OCI-LY7 (cell line): ENCODE measurements at places on chromosomes 3 and 15.

DNA sequence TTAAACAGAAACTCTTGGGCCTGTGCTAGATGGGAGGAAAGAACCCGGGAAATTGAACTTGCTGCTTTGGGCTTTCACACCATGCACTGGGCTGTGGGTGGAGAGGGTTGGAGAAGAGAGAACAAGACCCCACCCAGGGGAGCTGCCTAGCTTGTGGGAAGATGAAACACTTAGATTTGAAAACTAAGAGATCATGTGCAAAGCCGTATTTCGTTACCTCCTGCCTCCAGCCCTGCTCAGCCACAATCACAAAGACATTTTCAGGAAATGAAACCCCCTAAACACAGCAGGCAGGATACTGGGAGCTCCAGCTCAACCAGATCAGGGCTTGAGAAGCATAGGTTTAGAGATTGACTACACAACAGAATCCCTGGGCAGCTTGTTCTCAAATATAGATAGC, 183.0 kb upstream of the C2CD4B start:
- DNase-seq: no peak

DNA sequence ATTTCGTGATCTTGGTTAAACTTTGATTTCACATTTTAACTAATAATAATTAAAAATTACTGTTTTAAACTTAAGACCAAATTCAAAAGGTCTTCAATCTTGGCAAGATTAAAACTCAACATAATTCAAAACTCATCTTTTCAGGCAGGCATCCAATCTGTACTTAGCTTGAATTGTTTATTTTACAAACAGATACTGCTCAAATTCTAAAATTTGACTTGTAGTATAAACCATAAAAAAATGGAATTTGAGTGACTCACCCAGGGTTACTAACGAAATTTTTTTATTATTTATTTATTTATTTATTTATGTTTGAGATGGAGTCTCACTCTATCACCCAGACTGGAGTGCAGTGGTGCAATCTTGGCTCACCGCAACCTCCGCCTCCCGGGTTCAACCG, 64.4 kb downstream of the GAP43 start:
- DNase-seq: no peak

DNA sequence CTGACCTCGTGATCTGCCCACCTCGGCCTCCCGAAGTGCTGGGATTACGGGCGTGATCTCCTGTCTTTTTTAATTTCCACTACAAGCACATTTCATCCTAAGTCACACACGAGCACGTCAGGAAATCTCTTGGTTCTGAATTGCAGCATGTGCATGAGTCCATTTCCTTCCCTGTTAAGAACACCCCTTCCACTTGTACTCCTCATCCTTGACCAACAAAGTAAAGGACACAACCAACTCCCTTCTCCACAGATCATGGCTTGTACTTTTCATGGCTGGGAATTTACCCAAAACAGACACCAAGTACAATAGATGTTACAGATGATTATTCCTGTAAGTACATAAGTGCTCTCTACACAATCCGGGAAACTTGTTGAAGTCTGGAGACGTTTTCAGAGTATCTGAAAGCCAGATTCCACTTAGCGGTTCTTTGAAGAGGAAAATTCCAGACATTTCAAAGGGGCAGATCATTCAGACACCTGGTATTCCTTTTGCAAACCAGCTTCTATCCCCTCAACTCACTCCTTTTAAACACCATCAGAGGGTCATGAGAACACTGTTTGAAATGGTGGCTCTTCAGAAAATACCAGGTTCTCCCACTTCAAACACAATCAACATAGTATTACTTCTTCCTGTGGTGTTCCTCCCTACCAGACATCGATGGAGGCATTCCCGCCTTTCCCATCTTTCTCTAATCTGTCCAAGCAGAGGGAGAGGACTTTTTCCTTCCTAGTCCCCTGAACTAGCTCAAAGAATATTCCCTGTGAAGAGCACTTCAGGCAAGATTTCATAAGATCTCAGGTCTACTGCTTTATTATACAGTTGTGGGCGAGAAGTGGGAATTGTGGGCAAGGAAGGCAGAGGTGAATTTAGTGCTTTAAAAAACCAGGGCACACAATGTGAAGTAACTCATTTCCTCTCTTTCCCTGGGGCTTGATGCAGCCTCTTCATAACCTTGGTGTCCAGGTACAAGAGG, 80.1 kb upstream of the TSC22D2 start:
- no peak for DNase-seq

- DNase-seq: no peak
Observed at GRCh38 chr3:62712746-62713145, 162.5 kb downstream of the CADPS start.

DNA sequence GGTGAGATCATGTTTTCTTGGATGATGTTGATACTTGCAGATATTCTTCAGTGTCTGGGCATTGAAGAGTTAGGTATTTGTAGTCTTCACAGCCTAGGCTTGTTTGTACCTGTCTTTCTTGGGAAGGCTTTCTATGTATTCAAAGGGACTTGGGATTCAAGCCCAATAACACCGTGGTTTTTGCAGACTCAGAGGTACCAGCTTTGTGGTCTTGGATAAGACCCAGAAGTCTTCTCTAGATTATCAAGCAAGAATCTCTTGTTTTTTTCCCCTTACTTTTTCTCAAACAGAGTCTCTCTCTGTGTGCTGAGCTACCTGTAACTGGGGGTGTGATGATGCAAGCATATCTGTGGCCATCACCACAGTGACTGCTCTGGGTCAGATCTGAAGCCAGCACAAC, 42.7 kb upstream of the CCK start:
- DNase-seq: no peak

DNA sequence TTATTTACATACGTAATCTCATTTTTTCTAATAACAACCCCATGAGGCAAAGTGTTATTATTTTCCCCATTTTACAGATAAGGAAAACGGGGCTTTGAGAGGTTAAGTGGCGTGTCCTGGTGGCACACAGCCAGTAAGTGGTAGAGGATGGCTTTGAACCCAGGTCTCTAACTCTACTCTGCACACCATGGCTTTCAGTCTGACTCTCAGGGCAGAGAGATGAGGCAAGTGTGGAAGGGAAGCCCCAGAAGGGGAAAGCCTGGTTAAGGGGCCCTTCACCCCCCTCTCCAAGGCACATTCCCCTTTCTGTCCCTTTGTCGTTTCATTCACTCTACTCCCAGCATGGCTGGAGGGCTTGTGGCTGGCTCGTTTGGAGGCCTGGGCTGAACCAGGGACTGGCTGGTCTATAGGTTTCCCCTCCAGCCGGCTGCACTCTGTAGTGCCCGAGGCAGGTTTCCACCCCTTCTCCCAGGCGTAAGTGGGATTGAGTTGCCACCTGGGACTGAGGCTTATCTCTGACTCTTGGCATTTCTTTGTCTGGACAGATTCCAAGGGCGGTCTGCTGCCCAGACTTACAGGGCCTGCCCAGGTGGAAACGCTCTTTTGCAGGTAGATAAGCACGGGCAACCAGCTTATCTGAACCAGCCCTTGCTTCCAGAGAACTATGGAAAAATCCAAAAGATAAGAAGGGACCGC, 12.1 kb downstream of the SEMA4B start:
- no peak for DNase-seq

- no peak for DNase-seq
Observed at GRCh38 chr3:117097351-117097750, 387.8 kb downstream of the TUSC7 start.

DNA sequence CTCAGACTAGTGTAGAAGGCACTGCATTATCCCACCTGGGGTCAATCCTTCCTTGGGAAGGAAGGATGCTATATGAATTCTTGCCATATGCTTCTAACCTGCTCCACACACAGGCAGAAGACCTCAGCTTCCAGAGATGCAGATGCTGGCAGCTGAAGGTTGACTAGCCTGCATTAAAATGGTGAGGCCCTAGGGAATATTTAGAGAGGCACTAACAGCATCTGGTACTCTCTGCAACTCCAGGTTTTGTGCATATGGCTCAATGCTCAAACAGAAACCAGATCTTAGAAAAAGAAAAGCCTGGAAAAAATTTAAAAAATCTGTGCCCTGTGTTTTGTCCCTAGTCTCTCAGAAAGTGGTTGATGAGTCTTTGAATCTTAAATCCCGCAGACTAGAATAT, 56.0 kb upstream of the MYRIP start:
- DNase-seq: no peak

DNA sequence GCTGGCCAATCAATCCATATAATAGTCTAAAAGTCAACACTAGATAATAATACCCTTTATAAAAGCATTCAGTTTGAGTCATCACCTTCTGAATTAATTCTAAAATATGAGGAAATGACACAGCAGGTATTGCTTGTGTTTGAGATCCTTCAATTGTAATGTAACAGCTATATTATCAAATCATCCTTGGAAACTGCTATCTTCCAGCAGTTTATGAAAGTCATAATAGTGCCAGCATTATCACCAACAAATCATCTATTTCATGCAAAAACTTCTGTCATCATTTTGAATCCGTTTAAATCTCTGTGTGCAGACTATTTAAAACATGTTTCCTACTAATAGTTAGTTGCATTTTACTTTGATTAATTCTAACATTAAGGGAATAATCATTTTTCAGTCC, 468.7 kb downstream of the CADM2 start:
- no peak for DNase-seq

DNA sequence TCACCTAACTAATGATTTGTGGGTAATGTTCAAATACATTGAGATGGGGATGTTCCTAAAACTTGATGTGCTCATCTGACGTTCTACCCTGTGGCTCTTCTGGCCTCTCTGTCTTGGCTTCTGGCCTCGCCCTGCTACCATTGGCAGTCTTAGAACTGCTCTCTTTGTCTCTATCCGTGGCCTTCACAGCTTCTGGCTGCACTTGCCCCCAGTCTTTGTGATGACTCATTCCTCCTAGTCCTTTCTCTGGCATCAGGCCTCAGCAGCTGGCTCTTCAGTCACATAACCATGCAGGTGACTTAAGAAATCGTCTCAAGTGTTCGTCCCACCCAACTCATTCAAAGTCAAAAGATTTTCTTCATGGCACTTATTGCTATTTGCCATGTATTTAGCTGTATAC, 188.1 kb downstream of the BBX start:
- DNase-seq: no peak

DNA sequence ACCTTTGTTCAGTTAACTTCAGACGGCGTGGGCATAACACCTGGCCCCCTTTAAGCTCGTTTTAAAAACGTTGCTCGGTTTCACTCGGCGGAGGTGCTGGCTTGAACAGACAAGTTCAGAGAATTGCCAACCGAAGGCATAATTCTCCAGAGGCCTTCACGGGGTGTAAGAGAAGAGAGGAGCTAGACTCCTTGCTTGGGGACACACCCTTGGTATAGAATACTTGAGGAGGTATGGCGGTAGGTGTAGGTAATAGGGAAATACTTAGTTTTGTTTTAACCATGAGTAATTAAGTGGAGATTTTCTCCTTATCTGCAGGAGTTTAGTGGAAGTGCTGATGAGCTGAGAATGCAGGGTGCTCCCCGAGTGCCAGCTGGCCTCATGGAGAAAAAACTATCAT, 921 bp downstream of the FBXL2 start:
- DNase-seq: no peak

DNA sequence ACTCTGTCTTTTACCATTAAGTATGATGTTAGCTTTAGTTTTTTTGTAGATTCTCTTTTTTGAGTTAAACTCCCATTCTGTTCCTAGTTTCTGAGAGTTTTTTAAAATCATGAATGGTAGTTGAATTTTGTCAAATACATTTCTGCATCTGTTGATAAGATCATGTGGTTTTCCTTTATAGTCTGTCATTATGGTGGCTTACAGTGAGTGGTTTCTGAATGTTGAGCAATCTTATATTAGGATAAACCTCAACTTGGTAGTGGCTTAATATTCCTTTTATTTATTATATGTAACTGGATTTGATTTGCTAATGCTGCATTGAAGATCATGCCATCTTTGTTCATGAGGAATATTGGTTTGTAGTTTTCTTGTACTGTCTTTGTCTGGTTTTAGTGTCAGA, 34.8 kb downstream of the NEO1 start:
- DNase-seq: no peak

- no peak for DNase-seq
Observed at GRCh38 chr3:189625071-189625470, 6.1 kb upstream of the TP63 start.

GRCh38 chr3:174100744-174101143, 703.2 kb downstream of the NLGN1 start:
- DNase-seq: no peak

GRCh38 chr3:111796566-111796965, 62.5 kb upstream of the PHLDB2 start:
- DNase-seq: no peak

- no peak for DNase-seq
Observed at GRCh38 chr3:127794402-127794801, 27.9 kb downstream of the MGLL start.

GRCh38 chr3:189040656-189041335, 131.0 kb upstream of the TPRG1 start:
- DNase-seq: no peak

DNA sequence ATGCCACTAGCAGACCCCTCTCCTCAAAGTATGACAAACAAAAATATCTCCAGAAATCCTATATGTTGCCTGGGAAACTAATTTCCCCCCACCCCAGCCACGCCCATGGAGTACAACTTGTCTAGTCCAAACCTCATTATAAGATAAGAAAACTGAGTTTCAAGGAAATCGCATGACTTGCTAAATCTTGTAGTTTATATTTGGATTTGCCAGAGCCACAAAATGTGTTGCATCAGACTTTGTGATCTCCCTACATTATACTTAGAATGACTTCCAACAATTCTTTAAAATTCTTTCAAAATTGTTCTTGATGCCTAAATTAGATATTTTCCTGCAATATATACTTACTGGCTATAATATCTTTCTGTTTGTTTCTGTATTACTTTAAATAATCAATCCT, 1034.4 kb downstream of the IGSF11 start:
- no peak for DNase-seq

DNA sequence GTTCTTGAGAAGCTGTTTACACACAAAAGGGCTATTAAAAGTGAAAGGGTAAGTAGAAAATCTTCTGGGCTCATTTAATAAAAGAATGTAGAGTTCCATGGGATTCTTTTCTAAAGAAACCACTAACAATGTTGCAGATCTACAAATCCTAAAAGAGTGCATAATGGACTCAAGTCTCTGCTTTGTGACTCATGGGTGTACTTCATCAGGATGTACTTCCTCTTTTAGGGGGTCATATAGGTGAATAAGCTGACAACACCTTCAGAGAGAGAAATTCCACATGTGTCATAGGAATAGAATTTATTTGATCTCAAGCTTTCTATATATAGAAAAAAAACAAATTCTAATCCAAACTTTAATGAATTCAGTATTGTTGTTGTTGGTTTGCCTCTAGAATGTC, 355.5 kb downstream of the TIGIT start:
- no peak for DNase-seq

GRCh38 chr15:70698836-70699390, 64.4 kb downstream of the UACA start:
- no peak for DNase-seq

- DNase-seq: no peak
Observed at GRCh38 chr15:43125100-43125661, 8.2 kb upstream of the TMEM62 start.
